ENCODE measurements at places on chromosomes 6 and 20.

GRCh38 chr6:21003780-21004541, 469.7 kb downstream of the CDKAL1 start:
- DNase-seq: peak; percentile 40

GRCh38 chr6:71107911-71108420, 151.1 kb upstream of the B3GAT2 start:
- DNase-seq: no peak

DNA sequence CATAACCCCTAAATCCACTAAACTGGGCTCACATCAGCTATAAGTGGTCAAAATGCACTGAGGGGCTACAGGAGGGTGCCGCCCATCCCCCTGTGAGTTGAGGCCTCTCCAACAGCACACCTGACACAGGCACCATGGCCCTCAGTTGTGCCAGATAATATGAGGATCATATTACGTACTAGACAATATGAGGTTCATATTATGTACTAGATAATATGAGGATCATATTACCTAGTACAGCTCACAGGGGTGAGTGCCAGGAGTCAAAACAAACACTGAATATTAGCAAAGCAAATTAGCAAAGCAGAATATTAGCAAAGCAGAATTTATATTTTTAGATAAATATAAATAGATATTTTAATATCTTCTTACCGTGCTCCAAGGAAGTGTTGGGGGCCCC, 35.3 kb downstream of the CD24 start:
- no peak for DNase-seq

DNA sequence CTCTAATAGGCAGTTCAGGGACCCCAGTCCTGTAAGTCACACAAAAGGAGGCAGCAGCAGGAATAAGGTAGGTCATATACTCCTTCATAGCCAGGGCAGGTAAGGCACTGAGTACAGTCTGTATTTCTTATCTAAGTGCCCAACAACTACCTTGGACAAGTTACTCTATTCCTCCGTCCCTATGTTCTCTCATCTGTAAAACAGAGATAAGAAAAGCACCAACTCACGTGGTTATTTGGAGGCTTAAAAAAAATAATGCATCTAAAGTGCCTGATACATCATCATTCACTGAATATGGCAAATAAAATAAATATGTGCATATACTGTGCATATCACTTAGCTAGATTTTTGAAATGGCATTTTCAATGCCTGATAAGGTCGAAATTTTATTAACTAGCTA, 298.1 kb upstream of the CDYL start:
- DNase-seq: no peak

- no peak for DNase-seq
Observed at GRCh38 chr20:13085275-13085674, 76.5 kb downstream of the SPTLC3 start.

DNA sequence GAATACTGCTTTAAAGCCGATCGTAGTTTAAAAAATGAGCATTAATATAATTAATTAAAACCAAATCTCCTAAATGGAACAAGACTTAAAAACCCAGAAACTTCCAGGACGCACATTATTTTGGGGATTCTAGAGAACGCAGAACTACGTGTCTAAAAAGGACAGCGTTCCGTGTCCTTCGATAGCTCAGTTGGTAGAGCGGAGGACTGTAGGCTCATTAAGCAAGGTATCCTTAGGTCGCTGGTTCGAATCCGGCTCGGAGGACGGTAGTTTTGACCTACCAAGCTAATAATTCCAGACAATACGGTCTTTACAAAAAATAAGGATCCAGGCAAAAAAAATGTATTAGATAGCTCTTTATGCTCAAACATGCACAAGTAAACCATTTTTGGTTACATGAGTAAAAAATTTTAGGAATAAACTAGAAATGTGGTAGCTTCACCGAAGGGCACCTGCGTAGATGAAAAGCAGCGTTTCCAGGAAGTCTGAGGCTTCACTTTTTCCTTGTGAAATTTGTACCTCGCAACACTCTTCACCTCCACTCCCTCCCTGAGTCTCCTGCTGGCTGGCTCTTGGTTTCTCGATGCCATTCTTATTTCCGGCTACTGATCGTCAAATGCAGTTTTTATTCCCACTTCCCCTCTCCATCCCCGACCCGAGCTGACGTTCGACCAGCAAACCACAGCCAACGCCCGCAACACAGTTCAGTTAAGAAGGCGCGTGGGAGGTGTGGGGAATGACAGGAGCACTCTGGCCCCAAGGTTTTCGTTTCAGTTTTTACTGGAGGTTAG, 19.6 kb upstream of the ABT1 start:
- DNase-seq: peak; percentile 79

GRCh38 chr6:140068801-140069200, 694.4 kb upstream of the CITED2 start:
- no peak for DNase-seq

DNA sequence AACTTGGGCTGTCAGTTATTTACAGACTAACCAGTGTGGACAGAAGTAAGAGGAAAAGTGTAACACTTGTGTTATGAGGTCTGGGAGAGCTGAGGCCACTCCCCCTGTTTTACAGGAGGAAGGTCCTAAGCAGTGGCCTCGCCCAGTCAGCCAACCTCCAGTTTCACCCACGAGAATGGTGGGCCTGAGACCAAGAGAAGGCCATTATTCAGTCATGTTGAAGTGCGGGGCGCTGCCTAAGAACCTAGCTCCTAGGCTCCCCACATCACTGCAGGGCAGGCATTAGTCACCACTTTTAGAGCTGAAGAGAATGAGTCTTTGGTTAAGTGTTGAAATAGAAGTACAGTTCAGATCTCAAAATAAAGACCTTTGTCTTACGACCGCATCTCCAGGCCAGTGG, 27.9 kb downstream of the CDYL start:
- no peak for DNase-seq

GRCh38 chr6:68774843-68775242, 139.8 kb downstream of the ADGRB3 start:
- no peak for DNase-seq

GRCh38 chr6:170026751-170027646, 263.9 kb downstream of the DLL1 start:
- no peak for DNase-seq

DNA sequence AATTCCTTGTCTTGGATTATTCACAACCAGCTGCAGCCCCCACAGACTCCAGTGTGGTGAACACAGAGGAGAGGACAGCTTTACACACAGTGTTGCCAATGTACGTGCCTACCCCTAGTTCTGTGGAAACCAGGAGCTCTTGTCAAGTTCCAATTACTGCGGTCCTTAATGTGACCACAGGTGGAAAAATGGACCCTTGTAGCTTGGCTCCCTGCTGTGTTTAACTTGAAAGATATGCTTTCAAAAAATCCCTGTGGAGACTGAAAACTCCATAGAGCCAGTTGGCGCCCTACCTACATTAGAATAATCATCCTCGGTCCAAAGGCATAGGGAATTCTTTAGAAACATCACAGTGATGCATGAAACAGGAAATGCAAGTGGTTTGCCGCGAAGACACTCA, 118.3 kb upstream of the SLC22A23 start:
- DNase-seq: no peak

GRCh38 chr6:138346302-138347195, 31.2 kb upstream of the SMIM28 start:
- no peak for DNase-seq

DNA sequence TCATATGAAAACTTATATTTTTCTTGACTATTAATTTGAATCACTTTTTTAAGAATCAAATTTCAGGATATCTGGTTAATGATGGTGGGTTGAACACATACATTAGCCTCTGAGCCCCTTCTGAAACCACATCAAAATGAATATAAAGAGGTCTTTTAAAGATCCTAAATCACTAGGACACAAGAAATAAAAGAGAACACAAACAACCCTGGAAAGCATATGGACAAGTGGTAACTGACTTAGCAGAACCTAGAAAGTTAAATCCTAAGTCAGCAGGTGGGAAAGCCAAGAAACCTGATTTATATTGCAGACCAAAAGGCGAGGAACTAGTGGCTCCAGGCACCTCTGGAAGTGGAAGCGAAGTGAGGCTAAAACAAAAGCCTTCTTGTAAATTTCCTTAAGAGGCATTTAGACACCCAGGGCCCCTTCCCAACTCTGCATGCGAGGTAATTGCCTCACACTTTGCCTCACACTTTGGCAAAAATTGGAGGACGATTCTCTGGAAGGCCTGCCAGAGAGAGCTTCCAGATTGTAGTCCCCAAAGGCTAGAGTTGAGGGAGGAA, 293.9 kb downstream of the KHDC1L start:
- no peak for DNase-seq

- no peak for DNase-seq
Observed at GRCh38 chr6:4010048-4010447, 68.9 kb downstream of the FAM217A start.

GRCh38 chr20:4081421-4081820, 66.1 kb upstream of the RNF24 start:
- DNase-seq: no peak

DNA sequence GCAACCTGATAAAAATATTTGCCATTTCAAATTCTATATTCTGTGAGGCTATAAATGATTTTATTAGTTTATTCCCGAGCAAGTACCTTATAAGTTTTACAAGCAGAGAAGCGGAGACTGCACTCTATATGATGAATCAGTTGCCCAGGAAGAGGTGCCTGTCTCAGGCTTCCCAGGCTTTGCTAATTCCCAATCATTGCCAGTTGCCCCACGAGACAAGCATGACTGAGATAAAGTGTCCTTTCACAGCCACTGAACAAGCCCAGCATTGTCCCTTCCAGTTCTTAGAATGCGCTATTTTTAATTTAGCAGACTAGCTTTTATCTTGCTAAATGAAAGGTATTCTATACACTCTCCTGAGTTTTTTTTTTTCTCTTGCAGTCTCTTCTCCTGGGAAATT, 260.7 kb downstream of the ALDH8A1 start:
- no peak for DNase-seq

DNA sequence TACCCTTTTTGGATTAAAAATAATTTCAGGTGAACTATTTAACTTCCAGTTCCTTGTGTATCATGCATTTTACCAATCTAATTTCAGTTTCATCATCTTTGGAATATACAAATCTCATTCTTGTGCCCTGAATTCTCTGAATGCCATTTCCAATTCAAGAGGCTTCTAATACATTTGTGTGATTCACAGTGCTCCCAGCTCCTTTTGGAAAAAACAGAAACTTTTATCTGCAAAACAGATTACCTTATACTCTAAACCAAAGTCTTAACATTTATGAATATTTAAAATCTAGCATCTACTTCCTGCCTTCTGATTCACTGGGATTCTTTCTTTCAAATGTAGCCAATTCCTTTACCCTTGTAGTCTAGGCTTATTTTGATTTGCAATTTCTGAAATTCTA, 11.1 kb upstream of the PEX7 start:
- DNase-seq: no peak

DNA sequence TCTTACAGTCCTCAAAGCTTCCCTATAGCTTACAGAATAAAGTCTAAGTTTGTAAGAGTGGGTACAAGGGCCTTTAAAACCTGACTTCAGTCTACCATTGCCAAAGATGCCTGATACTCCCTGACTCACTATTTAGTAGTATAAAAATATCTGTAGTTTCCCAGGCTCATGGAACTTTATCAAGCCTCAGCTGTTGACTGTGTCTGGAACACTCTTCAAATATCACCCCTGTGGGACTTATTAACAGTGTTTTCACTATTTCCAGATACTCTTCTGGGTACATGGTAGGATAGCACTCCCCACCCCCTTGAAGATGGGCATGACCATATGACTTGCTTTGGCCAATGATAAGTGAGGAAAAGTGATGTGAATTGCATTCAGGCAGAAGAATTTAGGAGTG, 105.3 kb upstream of the TENT5A start:
- no peak for DNase-seq

GRCh38 chr6:44451803-44452695, 64.5 kb downstream of the CDC5L start:
- DNase-seq: no peak

- DNase-seq: no peak
Observed at GRCh38 chr6:134819863-134820800, 129.8 kb downstream of the ALDH8A1 start.

DNA sequence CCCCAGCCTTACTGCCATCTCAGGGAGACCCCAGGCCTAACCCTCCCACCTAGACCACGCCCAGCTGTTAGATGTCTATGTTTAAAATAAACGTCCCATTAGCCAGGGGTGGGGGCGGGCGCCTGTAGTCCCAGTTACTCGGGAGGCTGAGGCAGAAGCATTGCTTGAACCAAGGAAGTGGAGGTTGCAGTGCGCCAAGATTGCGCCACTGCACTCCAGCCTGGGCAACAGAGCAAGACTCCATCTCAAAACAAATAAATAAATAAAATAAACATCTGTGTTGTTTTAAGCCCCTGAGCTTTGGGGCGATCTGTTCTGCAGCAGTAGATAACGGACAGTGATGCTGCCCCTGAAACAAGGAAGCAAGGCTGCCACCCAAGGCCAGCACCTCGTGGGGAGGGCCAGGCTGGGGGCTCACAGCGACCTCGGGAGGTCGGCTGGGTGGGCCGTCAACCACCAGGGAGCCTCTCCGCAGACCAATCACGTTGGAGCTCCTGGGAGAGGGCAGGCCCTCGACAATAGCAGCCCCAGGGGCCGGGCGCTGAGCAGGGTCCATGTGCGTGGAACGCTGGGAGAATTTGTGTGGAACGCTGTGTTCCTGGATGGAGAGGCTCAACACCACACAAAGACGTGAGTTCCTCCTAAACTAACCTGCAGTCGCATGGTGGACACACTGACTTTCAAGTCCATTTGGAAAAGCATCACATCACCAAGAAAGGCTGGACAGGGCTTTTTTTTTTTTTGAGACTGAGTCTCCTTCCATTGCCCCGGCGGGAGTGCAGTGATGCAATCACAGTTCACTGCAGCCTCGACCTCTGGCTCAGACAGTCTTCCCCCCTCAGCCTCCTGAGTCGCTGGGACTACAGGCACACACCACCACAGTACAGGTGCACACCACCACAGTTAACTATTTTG, 1.0 kb upstream of the HELZ2 start:
- no peak for DNase-seq

DNA sequence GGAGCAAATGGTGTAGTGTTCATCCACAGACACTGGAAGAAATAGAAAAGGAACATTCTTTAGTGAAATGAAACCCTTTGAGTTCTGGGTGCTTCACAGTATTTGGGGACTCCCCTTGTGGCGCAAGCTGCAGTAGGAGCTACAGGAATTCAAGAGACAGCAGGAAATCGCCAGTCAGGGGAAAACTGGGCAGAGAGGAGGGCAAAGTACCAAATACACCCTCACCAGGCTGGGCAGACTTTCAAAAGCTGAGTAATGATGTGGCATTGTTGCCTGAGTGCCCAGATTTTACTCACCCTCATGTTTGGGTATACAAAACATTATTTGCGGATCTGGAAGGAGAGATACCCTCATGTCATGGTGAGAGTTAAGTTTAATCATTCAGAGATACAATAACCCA, 97.9 kb downstream of the SOD2 start:
- no peak for DNase-seq

- DNase-seq: no peak
Observed at GRCh38 chr6:3617192-3617631, 134.3 kb downstream of the PXDC1 start.

All from GM12864 (cell line).